ENCODE measurements at places on chromosomes 7 and 10.
A peak's percentile ranks its signal among the peaks of the same experiment; 100 is the strongest.

DNA sequence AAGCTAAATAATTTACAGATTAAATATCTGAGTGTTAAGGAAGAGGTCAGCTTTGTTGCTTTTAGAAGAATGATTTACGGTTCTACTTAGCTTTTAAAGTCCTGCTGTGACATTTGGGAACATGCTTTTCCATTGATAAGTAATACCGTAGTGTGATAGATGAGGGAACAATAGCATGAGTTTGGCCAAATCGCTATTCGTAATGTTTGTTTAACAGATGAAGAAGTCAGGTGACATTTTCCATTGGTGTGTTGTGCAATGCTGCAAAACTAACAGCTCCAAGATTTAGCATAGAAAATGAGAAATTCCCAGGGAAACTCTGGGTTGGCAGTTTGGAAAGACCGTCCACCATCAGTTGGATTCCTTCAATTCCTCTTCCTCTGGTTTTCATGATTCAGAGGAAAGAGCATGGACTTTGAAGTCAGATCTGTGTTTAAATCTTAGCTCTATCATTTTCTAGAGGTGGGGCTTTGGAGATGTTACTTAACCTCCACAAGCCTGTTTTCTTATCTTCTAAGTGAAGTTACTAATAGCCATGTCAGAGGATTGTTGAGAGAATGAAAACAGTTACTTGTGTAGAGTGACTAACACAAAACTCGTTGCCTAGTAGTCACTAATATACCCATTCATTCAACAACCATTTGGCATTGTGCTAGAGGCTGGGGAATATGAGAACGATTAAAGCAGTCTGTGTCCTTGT lies 140.4 kb upstream of the BMPER start:
- peak; percentile 44 for DNase-seq

DNA sequence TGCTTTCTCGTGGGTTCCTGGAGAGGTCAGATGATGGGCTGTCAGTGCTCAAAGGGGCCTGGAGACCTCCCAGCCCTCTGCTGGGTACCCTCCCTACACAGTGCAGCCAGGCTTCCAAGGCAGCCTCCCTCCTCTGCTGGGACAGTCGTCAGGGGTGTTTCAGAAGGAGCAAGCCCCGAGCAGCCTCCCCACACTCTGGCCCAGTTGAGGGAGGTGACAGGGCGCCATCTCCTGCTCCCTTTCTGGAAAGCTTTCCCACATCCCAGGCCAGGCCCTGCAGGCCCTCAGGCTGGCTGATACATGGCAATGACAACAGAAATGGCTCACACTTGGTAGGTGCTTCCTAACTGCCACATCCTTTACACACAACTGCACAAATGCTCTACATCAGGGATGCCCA lies 32.1 kb downstream of the KCNMA1 start:
- DNase-seq = peak; percentile 80

DNA sequence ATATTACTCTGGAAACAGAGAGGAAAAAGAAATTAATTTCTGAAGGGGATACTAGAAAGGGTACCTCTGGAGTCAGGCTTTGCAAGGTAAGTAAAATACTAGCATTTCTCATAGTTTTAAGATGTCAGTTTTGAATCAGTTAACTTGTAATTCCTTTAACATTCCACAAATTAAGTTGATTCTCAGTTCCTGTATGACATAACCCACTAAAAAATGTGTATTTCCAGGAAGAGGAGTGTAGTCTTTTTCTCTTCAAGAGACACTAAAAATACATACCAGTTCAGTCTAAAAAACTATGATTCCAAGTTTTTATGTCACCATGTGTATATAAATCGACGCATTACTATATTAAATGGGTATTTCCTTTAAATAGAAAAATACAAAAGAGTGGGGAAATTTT lies 113.2 kb downstream of the CDK6 start:
- peak; percentile 55 for DNase-seq

- peak; percentile 38 for DNase-seq
Measured at GRCh38 chr7:157670490-157671357, 333.9 kb downstream of the DNAJB6 start.

DNA sequence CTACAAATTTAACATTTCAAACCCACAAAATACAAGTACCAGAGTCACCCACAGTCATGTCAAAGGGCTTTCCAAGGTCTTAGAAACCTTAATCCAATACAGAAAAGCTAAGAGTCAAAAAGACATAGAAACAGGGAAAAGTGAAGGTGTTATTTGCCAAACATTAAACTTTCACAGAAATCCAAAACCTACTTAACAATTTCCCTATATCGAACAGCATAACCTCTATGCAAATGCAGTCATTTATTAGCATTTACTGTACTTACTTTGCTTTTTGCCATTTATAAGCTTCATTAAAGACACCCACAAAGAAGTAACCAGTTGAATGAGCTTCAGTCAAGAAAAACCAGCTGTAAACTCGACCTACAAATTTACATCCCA lies 1.6 kb downstream of the PANK1 start:
- no peak for DNase-seq

GRCh38 chr10:13693783-13694700 lies 107.3 kb downstream of the PRPF18 start:
- no peak for DNase-seq

GRCh38 chr7:38310591-38311101 lies 37.2 kb upstream of the TARP start:
- peak; percentile 54 for DNase-seq

DNA sequence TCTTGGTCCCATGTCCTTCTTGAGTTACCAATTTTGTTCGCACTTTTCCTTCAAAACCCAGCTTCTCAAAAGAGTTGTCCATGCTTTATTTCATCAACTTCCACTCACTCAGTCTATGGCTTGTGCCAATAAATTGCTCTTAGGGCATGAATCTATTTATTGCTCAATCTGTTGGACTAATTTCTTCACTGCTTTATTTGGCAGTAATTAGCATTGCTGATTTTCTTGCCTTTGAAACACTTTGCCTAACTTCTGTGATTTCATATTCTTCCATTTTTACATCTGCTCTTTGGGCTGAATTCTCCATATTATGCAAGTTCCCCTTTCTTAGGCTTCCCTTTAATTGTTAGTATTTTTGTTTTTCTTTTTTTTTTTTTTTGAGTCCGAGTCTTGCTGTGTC lies 16.8 kb downstream of the DLD start:
- no peak for DNase-seq

DNA sequence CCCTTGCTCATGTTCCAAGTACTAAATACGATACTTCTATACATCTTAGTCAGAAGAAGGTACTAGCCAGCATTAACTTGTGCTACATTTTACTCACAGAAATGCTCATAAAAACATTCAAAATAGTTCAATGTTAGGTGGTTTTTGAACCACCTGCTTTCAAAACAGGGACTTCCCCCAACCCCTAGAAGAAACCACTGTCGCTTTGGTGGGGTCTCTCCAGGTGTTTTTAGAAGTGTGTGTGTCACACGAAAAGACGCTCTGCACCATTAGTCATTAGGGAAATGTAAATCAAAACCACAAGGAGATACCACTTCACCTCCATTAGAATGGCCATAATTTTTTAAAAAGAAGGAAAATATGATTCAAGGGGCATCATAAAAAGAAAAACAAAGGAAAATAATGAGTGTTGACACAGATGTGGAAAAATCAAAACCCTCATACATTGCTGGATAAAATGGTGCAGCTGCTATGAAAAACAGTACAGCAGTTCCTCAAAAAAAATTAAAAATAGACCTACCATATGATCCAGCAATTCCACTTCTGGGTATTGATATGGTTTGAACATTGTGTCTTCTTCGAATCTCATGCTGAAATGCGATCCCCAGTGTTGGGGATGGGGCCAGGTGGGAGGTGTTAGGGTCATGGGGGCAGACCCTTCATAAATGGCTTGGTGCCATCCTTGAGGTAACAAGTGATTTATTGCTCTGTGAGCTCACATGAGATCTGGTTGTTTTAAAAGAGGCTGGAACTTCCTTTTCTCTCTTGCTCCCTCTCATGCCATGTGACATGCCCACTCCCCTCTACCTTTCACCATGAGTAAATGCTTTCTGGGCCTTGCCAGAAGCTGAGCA lies 74.2 kb downstream of the MALSU1 start:
- peak; percentile 55 for DNase-seq

DNA sequence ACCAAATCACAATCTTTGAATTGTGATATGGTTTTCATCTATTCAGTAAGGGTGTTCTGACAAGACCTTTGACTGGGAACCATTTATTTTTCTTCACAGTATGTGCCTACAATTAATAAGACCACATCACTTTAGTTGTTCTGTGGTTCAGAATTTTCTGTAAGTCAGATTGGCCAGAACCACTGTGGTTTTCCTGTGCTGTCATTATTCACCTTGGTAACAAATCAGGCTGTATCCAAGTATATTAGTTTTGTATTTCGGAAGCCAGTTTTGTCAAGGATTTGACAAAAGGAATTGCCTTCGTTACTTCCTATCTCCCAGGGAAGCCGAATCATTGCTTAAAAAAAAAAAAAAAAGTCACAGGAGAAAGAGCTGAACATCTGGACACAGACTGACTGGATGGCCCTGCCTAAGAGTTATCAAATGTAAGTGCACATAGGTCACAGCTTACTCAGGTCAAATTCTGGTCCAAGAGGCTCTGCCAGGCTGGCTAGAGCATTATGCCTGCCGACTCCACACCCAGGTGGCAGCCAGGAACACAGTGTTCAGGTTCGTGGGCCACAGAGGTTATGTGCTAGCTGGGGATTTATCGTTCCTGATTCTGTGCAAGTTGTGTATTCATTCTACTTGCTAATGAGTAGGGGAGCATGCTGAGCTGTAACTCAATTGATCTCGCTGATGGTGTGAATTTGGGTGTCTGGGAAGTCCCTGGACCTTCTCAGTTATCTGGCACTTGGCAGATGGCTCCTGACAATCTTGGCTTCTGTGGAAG lies 175.3 kb downstream of the JAZF1 start:
- peak; percentile 18 for DNase-seq

- peak; percentile 85 for DNase-seq
Measured at GRCh38 chr7:88254721-88255424, 35.0 kb upstream of the SRI start.

- no peak for DNase-seq
Measured at GRCh38 chr7:464454-465401, 54.9 kb downstream of the PDGFA start.

DNA sequence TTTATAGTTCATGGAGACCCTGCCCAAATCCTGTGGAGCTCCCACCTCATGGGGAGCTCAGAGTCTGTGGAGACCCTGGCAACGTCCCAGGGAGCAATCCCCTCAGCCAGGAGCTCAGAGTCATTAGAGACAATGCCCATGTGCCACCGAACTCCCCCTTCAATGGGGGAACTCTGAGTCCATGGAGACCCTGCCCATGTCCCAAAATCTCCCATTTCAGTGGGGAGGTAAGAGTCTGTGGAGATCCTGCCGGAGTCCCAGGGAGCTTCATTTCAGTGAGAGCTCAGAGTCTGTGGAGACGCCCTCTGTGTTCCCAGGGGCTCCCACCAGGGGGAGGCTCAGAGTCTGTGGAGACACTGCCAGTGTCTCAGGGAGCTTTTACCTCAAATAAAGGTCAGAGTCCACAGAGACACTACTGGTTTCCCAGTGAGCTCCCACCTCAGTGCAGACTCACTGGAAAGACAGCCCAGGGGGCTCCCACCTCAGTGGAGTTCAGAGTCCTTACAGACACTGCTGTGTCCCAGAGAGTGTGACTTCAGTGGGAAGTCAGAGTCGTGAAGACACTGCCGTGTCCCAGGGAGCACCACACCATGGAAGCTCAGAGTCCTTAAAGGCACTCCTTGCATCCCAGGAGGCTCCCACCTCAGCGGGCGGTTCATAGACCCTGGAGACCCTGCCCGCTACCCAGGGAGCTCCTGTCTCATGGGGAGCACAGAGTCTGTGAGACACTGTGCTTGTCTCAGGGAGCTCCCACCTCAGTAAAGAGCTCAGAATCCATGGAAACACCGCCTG lies 5.0 kb downstream of the MYO1G start:
- peak; percentile 50 for DNase-seq

GRCh38 chr10:112278871-112279270 lies 4.3 kb upstream of the TECTB start:
- no peak for DNase-seq

GRCh38 chr7:92158660-92159575 lies 20.0 kb downstream of the LRRD1 start:
- peak; percentile 94 for DNase-seq

DNA sequence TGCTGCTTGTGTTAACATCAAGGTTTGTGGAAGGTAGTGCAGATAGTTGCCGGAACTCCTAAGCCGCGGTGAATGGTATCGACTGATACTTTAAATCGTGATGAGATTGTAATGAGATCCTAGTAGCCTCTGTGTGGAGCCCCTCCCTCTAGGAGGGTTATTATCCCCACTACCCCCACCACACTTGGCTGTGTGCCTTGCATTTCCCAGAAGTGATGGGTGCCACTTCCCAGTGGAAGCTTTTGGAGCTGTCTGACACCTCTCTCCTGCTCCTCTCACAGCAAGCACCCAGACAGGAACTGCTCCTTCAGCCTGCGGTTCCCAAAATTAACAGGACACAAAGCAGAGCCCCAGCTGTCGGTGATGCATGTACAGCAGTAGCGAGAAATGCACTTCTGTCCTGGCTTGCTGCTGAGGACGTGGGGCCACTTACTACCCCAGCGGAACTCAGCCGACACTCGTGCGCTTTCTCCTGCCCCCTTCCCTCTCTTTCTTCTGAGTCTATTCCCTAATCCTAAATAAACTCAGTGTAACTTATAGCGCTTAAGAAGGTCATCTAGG lies 52.5 kb downstream of the PRKAG2 start:
- no peak for DNase-seq

DNA sequence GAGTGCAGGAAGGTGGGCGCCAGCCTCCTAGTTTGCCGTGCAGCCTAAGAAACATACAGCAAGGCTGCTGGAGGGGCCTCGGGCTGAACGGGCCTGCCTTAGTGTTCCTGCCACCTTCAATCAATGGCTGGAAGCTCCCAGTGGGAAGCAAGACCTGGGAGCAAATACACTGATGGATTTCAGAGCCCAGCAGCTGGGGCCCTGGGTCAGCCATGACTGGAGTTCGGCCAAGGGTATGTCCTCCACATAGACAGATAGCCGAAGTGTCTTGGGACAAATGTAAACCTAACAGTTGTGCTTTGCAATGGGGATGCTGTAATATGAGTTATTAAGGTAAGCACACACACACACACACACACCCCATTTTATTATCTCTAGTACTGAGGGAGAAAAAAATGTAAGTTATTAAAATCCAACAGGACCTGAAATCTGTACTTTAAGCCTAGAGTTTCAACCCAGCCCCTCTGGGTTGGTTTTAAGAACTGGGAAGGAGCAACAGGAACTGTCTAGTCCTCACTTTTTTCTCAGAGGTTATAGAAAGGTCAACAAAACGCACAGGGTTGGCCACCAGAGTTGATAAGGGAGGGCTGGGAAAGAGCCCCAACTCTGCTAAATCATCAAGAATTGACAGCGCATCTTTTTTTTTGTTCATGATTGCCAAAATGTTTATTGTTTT lies 50.0 kb upstream of the CELF2 start:
- no peak for DNase-seq

- DNase-seq = no peak
Measured at GRCh38 chr7:148626828-148627227, 36.3 kb downstream of the C7orf33 start.
